ENCODE measurements at places on chromosomes 5 and 9.

DNA sequence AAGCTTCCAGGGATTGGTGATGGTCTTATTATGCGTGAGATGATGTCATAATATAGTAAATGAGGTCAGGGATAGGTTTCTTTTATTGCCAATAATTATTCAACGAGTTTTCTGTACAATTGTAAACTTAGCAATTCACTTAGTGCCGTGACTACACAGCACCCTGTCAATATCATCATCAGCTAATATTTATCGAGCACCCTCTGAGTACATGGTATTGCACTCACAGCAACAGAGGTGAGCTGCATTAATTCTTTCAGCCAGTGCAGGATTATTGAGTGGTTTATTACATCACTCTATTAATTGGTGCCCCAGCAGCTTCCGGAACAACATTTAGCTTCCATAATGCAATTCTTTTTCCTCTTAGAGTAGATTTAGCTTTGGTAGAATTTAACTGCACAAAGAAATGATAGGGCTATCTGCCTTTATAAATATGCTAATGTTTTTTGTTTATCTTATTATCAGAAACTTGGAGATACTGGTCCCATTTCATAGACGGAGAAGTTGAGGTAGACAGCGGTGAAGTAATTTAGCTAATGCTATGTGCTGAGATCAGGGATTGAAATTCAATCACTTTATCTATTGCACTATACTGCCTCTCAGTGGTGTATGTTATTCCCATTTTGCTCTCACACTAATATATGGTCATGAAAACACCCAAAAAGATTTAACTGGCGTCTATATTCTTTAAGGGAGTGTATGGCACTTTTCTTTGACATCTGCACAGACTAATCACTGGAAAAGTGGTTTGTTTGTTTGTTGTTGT, 726.1 kb upstream of the WWC1 start:
- DNase-seq, result no peak

GRCh38 chr9:28502189-28502588, 928.9 kb upstream of the C9orf72 start:
- no peak for DNase-seq

- DNase-seq, result no peak
Observed at GRCh38 chr5:124963236-124963919, 216.9 kb upstream of the ZNF608 start.

GRCh38 chr9:99377790-99378775, 156.0 kb downstream of the SEC61B start:
- no peak for DNase-seq

DNA sequence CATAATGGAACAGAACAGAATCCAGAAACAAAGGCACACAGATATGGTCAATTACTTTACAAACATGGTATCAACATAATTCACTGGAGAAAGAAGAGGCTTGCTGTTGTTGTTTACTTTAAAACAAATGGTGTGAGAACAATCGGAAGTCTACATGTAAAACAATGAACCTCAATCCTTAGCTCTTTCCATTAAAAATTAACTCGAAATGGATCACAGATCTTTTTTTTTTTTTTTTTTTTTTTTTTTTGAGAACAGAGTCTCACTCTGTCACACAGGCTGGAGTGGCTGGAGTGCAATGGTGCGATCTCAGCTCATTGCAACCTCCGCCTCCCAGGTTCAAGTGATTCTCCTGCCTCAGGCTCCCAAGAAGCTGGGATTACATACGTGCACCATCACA, 9.8 kb downstream of the SEMA4D start:
- no peak for DNase-seq

DNA sequence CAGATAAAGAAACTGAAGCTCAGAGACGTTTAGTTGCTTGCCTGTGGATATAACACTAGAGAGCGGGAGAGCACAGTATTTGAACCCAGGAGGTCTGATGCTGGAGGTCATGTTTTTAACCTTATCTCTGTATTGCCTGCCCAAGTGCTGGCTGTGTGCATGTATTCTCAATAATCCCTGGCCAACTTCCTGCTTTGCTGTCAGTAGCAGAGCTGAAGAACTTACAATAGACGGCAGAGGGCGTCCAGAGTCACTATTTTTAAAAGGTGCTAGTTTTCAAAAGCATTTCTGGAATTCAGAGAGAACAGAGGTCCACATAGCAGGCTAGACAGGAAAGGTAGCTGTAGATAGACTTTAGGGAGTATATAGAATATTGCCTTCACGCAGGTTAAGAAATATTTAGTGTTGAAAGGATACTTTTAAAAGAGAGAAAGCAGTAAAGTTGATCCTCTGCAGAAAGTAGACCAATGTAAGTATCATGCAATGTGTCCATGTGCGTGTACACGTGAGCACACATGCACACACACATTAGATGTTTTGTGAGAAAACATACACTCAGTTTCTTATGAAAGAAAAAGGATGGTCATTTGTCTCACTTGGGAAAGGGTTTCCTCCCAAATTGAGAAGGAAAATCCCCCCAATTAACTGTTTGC, 46.3 kb downstream of the PTCD2 start:
- DNase-seq, result no peak

DNA sequence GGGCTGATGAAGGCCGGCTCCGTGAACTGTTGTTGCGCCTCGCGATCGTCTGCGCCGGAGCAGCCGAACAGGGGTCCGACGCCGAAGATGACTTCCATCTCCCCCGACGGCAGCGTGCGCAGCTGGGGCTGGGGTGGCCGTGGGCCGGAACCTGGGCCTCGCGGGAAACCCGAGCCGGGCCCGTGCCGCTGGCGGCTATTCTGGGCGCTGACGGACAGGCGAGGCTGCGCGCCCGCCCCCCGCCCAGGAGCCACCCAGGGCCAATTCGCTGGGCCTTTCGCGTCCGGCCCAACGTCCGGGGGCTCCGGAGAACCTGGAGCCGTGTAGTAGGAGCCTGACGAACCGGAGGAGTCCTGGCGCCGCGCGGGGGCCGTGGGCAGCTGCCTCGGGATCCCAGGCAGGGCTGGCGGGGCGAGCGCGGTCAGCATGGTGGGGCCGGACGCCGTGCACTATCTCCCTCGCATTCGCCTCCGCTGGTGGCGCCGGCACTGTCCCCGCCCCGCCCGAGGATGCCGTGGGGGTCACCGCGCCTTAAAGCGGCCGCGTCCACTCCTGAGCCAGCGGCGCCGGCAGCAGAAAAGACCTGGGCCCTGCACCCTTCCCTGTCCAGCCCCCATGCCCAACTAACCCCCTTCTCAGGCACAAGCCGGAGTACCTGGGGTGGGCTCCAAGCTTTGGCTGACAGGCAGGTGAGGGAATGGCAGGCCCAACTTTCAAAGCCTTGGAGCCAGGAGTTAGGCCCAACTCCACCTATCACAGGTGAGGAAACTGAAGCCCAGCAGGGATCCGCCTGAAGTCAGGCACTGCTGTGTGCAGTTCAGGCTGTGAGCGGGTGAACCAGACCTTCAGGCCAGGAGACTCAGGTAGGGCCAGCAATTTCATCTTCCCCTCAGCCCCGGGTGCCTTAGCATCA, at the start of gene PROB1:
TSS of gene PROB1 (minus strand) at position 451 of the 913 bp plus-strand sequence. CDS start at position 428, 23 bp downstream.
- DNase-seq, result no peak

DNA sequence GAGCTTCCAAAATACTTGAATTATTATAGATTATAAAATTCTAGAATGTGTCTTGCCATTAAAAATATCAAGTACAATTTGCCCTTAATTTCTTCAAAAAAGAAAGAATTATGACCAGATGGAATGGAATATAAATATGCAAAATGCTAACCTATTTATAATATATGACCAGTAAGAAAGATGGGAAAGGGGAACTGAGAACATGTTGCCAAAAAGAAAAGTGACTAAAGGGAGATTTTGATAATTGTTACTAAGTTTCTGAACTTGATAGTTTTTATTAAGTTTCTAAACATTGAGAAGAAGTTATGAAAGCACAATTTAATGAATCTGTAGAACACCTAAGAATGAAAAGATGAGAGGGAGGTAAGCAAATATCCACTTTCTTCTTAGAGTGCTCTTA, 188.4 kb upstream of the NR4A3 start:
- DNase-seq, result no peak

- no peak for DNase-seq
Observed at GRCh38 chr5:859798-860296, 9.1 kb upstream of the ZDHHC11 start.

GRCh38 chr5:41722359-41722950, 147.8 kb downstream of the OXCT1 start:
- no peak for DNase-seq

GRCh38 chr5:55694152-55694830, 17.8 kb downstream of the SLC38A9 start:
- no peak for DNase-seq

DNA sequence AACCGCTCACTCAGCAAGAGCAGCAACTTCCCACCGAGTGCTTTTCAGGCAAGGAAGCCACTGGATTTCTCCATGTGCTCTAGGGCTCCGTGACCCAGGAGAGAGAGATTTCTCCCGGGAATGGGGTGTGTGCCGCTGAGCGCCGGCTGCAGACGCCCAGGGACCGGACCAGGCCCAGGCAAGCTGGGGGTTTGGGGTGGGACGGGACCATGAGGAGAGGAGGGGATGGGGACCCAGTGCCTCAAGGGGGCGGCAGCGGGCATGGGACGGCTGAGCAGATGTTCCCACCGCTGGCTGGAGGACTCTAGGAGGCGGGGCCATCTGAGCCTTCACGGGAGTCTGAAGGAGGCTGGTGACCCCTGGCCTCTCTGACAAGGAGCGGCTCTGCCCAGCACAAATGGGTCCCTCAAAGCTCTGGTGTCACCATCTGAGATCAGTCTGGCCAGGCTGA, 8.5 kb downstream of the LCN9 start:
- no peak for DNase-seq

- DNase-seq, result no peak
Observed at GRCh38 chr5:83368835-83369234, 102.7 kb upstream of the VCAN start.

GRCh38 chr5:141715346-141715905, 33.4 kb upstream of the ARAP3 start:
- no peak for DNase-seq

- no peak for DNase-seq
Observed at GRCh38 chr9:96460470-96460869, 10.5 kb downstream of the HABP4 start.

DNA sequence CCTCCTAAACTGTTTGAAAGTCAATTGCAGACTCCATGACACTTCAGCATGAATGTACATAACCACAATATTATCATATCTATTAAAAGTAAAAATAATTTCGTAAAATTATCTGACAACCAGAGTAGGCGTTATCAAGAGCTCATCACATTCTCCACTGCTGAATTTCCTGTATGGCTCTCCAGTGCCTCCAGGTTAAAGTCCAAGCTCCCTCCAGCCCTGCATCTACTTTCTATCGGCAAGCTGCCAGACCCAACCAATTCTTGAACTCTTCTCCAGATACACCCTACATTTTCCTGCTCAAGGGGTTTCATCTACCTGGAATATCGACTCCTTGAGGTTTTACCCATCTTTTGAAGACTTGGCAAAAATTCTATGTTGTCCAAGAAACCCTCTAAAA, 74.5 kb upstream of the TBC1D2 start:
- DNase-seq, result no peak

DNA sequence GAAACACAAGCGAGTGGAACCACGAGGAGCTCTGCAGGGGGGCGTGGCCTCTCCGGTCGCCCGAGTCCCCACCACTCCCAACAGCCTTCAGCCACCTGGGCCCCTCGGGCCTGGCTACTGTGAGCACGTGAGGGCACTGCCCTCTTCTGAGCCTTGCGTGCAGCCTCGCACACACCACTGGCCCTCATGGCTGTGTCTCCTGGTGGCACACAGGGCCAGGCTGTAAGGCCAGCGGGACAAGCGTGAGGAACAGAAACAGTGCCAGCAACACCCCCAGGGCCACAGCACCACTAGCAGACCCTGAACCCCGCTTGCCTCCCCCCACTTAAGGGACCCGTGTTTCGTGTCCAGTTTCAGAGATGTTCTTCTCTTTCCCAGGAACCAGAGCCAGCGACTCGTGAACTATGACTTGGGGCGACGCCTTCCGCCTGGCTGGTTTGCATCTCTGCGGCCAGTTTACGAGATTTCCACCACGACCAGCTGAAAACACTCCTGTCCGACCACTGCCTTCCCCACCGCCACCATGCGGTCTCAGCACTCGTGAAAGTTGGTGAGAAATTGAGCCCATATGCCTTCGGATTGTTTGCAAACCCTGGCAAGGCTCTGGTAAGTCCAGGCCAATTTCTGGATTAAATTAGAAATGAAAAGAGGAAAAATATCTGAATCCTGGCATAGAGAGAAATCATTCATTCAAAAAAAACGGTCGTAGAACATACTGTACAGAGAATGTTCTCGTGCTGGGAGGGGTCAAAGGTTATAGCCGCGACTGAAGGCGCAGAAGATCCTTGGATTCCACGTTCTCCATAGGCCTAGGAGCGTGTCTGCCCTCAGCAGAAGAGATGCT, 135.6 kb downstream of the ZNF354C start:
- DNase-seq, result no peak

- no peak for DNase-seq
Observed at GRCh38 chr5:132405646-132406045, 36.1 kb downstream of the SLC22A5 start.

Data from activated CD8-positive, alpha-beta memory T cell treated with anti-CD3 and anti-CD28 coated beads for 1 hour (primary cell).